ENCODE measurements at places on chromosomes 1 and 21.

- DNase-seq: no peak
Measured at GRCh38 chr1:155070721-155071569, 7.4 kb downstream of the EFNA4 start.

- DNase-seq: no peak
Measured at GRCh38 chr1:8425150-8425780, 107.4 kb downstream of the SLC45A1 start.

DNA sequence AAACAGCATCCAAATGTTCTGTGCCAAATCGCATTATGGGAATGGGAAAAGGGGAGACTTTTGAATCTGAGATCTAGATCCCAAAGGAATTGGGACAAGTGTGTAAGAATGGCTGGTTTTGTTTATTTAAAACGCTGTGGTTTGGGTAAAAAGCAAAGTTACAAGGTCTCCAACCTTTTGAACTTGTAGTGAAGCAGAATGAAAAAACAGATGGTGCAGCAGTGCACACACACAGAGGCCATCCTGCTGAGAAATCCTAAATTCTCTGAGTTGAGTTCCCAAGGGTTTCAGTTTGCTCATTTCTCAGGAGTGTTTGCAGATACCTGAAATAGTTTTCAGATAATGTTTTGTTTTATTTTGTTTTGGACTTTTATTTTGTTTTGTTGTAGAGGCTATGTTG, 80.2 kb upstream of the CD1D start:
- DNase-seq: no peak

DNA sequence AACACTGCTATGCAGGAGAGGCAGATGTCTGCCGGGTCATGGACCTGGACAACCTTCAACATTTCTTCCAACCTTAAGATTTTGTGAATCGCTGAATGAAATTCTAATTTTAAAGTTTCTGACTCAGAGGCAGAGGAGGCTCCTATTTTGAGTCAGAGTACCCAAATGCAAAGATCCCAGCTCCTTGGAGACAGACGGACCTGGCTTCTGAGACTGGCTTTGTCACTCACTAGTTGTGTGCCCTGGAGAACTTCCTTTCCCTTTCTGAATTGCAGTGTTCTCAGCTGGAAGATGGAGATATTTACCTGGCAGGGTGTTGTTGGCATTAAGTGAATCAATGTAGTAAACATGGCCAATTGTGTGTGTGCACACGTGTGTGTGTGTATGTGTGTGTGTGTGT, 51.9 kb downstream of the IER5 start:
- DNase-seq: no peak

- DNase-seq: no peak
Measured at GRCh38 chr1:212752934-212753497, 38.6 kb downstream of the NSL1 start.

DNA sequence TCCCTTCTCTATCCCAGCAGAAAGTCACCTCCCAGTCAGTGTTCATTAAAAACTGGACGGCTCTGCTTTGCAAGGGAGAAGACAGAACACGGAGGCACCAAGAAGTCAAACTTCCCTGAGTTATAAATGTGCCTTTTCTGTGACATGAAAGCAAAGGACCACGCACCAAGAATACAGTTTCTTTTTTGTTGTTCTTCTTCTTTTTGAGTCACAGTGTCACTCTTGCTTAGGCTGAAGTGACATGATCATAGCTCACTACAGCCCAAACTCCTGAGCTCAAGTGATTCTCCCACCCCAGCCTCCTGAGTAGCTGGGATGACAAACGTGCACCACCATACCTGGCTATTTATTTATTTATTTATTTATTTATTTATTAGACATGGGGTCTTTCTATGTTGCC, 22.7 kb downstream of the GLUL start:
- DNase-seq: no peak

DNA sequence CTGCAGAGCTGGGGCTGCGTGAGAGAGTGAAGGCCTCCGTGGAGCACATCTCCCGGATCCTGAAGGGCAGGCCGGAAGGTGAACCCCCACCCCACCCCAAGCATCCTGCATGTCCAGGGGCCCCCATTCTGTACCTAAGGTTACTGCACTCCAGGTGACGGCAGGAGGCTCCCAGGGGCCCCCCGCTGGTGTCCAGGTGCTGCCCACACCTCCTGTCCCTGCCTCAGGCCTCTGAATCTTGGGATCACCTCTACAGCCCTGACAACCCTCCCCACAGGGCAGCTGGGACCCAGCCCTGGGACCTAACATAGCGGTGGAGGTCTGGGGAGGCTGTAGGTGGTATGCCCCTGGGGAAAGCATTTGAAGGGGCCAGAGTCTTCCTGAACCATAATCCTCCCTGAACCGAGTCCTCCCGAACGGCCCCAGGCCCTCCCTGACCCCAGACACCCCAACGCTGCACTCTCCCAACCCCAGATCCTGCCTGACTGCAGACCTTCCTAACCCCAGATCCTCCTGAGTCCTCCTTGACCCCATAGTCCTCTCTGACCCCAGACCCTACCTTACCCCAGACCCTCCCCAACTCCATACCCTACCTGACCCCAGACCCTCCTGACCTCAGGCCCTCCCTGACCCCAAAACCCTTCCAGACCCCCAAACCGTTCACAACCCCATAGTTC, 33.5 kb downstream of the TRIM11 start:
- DNase-seq: no peak

DNA sequence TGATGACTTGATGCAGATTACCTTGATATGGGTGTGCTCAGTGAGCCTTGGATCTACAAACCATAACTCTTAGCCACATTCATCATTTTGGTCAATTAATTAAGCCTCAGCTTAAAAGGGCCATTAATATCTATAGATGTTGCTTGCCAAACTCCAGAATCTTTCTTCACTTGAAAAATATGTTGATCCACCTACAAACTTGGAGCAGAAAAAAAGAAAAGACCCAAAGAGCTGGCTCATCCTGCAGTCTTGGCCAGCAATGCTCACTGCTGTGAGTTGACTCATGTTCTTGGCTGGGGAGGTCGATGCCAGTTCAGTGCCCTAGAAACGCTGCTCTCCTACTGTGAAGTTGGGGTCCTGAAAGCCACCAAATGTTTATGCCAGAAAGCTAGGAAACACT, 75.4 kb downstream of the DPT start:
- DNase-seq: no peak

GRCh38 chr1:159890390-159890789, 9.6 kb downstream of the CFAP45 start:
- no peak for DNase-seq

- no peak for DNase-seq
Measured at GRCh38 chr1:87334351-87335174, 5.9 kb downstream of the LMO4 start.

DNA sequence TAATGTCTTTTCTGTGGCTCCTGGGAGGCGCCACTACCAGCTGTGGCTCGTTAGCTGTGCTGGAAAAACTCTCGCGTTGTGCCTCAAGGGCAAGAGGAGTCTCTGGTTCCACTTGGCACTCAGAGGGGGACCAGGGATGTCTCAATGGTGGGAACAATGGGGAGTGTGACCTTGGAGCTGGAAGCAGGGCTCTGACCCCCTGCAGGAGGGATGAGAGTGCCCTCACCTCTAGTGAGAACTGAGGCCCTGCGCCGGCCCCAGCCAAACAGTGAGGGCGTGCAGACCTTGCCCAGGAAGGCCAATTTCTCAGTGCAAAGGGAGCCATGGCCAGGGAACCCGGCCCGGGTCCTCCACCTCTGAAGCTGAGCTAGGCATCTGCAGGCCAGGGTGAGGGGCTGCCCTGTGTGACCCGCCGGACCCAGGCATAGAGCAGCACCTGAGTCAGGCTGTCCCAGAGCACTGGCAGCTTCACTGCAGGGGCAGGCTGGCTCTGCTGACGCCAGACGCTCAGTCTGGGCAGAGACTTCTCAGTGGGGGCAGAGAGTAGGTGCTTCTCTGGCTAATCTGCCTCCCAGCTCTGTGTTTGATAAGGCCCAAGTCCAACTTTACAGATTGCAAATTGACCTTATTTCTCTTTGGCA, 1.8 kb downstream of the RD3 start:
- no peak for DNase-seq

DNA sequence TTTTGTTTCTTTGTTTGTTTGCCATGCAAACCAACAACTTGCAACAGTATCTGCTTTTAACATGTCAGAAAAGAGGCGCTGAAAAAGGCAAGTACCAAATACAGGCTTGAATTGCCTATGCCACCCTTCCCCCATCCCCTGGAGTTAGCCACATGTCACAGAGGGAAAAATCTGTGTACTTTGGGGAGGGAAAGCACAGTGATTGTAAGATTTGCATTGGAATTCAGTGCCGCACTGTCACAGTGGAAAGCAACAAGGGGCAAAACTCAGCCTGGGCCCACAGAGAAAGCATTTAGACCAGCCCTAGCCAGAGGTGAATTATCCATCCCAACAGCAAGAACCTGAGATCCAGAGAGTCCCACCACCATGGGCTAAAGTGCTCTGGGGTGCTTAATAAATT, 52.4 kb upstream of the ACADM start:
- no peak for DNase-seq

DNA sequence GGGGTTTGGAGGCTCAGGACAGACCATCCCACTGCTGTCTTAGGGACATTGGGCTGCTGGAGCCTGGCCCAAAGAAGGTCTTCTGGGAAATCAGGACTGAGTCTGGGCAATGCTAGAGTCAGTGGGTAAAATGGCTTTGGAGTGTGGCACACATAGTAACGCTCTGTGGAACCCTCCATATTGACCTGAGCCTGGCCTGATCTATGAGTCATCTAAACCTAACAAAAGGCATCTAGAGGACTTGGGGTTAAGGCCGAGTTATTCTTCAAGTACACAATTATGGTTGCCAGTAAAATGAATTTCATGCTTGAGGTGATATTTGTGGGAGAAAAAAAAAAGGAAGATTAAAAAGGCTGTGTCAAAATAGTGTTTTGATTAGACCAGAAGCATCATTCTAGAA, 77.7 kb downstream of the ST6GALNAC5 start:
- no peak for DNase-seq

- DNase-seq: no peak
Measured at GRCh38 chr1:241844593-241844992, 3.4 kb upstream of the EXO1 start.

DNA sequence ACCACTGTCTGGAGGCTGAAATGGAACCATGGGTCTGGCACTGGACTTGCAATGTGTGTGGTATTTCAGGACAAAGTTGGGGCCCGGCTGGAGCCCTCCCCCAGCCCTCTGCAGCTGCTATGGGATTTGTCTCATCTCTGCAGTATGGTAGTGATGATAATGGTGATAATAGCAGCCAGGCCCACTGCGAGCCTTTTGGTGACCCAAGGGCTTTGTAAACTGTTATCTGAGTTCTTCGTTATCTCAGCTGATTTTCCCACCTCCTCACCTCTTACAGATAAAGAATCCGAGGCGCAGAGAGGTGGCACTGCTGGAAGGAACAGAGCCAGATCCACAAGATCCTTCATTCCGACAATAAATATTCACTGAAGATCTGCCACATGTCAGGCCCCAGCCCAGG, 11.7 kb upstream of the WNT4 start:
- no peak for DNase-seq

GRCh38 chr1:246081856-246082668, 425.0 kb downstream of the SMYD3 start:
- no peak for DNase-seq

GRCh38 chr21:27045281-27045985, 78.5 kb upstream of the ADAMTS5 start:
- no peak for DNase-seq

DNA sequence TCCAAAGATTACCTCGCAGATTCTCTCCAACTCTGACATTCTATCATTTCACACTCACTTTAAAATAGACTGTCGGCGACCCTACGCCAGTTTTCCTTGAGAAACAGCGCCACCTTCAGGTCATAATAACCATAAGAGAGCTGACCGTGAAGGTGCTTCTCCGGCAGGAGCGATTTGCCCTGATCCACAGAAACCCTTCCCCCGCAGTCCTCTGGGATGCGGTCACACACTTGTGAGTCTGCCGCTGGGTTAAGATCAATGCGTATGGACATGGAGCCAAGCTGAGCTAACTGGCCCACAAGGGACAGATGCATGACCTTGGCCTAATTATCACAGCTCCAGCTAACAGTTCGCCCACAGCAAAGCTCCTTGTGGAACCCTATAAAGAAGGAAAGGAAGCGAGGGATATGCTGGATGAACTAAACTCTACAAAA, 32.8 kb upstream of the IFNAR2 start:
- DNase-seq: peak; percentile 91

All from NCI-H1694 (cell line).